ENCODE measurements at places on chromosomes 2 and 18.

DNA sequence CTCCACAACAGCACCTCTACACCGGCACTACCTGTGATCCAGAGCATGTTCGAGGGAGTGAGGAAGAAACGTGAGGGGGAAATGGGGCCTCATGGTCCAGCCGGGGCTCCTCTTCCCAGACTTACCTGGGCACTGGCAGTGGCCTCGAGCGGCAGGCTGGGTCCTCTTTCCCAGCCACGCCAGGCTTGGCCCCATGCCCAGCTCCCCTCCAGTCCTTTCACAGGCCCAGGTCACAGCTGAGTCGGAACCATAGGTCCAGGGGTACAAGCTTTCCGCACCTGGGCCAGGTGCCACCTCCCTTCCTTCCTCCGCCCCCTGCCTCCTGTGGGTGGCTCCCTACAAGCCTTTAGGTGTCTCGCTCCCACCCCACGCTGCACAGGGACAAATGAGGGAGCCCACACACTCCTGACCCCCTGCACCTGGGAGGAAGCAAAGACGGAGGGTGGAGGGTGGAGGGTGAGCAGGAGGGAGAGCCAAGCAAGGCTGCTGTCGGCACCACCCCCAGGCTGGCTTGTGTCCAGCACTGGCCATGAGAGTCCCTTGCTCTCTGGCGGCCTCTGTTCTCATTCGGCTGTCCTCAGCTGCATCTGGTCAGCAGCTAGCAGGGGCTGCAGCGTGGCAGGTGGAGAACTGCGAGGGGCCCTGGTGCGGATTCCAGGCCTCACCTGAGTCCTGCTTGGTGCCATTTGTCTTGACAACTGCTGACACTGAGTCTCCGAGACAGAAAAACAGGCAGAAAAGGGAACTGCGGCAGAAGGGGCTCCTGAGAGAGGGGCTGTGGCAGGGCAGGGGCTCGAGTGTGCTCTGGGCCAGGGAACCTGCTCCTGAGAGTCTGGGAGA lies 26.8 kb downstream of the ADRA2B start:
- DNase-seq, result no peak

DNA sequence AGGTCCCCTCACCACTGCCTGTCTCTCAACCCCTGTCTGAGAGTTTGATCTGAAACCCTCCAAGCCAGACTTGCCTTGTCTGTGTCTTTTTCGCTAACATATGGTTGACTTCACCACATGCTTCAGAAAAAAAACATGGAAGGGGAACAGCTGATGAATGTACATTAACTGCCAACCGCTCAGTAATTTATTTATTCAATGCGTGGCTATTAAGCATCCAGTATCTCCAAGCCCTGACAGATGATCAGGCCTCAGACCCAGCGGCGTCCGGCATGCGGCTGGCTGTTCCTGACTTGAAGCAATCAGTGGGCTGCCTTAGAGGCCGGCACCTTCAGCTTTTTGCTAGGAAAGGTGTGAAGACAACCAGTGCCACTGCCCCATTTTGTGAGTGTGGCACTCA lies 62.3 kb downstream of the NGEF start:
- no peak for DNase-seq

- DNase-seq, result no peak
Observed at GRCh38 chr2:157971702-157972101, 95.6 kb upstream of the ACVR1 start.

GRCh38 chr18:65202091-65202490 lies 548.7 kb upstream of the CDH7 start:
- DNase-seq, result no peak

DNA sequence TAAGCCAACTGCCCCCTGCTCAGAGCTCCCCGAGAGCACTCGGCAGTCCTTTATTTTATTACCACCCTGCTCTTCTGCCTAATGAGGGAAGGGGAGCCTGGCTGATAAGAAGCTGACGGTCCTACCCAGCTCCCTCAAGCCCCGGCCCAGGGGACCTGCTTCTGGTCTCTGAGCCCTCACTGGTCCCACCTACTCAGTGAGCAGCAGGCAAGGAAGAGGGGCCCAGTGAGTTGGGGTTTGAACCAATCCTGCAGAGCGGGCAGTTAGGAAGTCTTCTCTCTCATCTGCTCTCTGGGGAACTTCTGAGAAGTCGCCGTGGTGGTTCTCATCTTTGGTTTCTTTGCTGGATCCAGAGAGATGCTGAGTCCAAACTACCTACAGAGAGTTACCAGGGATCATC lies 218.9 kb downstream of the NDUFA10 start:
- DNase-seq, result no peak

DNA sequence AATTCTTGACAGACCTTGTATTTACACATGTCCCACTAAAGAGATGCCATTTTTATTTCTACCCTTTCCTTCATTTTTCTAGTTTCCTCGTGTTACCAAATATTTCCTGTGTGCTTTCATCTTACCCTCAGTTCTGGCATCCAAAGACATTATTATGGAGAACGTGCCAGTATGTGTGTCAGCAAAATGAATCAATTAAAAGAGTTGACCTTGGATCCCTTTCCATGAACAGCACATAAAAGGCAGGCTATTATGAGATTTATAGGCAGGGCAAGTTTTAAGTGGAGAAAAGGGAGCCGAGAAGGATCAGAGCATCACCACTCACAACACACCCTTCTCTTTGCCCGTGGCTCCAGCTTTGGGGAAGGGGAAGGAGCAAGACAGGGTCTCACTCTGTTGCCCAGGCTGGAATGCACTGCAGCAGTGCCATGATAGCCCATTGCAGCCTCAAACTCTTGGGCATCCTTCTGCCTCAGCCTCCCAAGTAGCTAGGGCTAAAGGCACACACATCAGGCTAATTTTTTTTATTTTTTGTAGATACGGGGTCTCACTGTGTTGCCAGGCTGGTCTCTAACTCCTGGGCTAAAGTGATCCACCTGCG lies 149.9 kb downstream of the GFPT1 start:
- DNase-seq, result no peak

DNA sequence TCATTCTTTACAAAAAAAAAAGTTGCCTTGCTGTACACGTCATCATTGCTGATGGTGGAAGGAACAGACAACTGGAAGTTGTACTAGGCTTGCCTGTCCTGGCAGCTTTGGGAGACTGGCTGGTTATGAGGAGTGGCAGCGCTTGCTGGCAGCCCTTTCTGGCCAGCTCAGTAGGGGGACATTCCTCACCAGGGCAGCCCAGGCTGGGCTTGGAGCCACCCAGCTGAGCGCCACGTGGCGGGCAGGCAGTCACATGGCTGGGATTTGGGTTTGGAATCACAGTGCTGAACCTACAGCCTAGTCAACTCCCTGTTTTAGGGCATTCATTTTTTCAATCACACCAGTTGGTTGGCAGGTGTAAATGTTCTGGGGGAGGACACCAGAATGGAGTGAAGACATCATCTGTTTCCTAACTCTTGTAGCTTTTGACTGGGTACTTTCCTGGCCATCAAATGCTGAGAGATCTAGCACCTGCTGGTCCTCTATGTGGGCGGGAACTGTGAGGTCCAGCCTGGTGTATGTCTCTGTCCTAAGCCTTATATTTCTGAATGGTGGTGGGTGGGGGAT lies 139.3 kb downstream of the SETBP1 start:
- no peak for DNase-seq

- DNase-seq, result no peak
Observed at GRCh38 chr2:71932037-71932779, 215.5 kb downstream of the CYP26B1 start.

GRCh38 chr2:39128919-39129391 lies 8.1 kb upstream of the SOS1 start:
- peak; percentile 42 for DNase-seq

- no peak for DNase-seq
Observed at GRCh38 chr18:25827961-25828561, 262.4 kb downstream of the SS18 start.

- no peak for DNase-seq
Observed at GRCh38 chr18:3175195-3175758, 44.5 kb downstream of the MYOM1 start.

DNA sequence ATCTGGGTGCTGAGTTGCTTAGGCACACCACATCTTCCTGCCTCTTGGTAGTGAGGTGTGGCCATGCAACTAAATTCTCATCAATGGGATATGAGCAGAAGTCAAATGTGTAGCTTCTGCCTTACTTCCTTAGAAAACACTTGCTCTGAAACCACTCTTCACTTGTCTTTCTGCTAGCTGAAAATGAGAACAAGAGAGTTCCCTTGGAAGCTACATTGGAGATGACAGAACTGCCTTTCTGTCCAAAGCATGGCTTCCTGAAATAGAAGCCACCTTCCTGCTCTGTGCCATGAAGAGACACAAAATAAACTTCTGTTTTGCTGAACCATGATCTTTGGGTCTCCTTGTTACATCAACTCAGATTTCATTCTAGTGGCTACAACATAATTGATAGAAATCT lies 659.9 kb downstream of the IRS1 start:
- DNase-seq, result no peak

GRCh38 chr2:191627518-191627917 lies 50.4 kb upstream of the NABP1 start:
- DNase-seq, result no peak

- peak; percentile 21 for DNase-seq
Observed at GRCh38 chr2:189698020-189698887, 23.8 kb downstream of the ANKAR start.

- DNase-seq, result peak; percentile 41
Observed at GRCh38 chr2:169828141-169828811, 1.0 kb downstream of the UBR3 start.

DNA sequence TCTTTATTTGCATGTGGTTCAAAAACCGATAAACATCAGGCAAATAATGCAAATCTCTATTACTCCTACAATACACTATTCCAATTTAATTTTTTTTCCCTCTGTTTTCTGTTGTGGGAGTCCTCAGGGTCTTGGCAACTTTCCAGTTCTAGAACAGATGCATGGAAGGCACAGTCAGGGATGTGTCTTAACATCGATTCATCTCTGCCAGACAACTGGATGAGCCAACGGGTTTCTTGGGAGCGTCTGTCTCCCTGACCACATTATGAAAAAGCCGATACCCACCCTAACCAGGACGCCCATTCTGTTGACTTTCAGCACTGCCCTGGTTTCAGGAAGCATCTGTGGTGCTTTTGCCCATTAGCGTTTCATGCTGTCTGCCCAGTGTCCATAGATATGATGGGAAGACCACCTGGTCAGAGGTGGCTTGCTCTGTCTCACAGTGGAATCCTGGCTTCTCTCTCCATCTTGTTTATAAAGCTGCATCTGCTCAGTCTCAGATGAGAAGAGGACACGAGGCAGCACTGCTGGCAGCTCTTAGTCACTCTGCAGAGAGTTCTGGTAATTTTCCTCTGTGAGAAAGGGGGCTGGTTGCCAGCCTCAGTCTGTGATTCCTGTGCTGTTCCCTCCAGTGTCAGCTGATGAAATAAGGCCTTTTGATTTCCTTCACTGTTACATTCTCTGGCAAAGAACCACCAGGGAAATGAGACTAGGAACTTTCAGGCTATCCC lies 57.9 kb upstream of the KCNE4 start:
- DNase-seq, result peak; percentile 73

DNA sequence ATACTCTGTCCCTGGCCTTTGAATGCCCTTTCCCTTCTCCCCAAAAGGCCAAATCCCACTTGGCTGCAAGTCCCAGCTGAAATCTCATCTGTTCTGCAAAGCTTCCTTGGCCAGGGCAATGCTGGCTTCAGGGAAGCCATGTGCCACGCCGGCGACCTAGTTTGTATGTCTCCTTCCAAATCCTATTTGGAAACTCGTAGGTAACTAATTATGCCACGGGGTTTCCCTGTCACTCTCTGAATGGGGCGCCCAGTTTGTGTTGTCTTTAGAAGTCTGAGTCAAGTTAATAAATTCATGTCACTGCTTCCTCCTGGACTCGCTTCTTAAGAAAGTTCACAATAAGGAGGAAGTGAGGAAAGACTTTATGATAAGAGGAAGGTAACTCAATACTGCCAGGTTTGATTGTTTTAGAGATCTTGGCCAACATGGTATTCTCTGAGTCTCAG lies 19.1 kb downstream of the FHL2 start:
- no peak for DNase-seq

DNA sequence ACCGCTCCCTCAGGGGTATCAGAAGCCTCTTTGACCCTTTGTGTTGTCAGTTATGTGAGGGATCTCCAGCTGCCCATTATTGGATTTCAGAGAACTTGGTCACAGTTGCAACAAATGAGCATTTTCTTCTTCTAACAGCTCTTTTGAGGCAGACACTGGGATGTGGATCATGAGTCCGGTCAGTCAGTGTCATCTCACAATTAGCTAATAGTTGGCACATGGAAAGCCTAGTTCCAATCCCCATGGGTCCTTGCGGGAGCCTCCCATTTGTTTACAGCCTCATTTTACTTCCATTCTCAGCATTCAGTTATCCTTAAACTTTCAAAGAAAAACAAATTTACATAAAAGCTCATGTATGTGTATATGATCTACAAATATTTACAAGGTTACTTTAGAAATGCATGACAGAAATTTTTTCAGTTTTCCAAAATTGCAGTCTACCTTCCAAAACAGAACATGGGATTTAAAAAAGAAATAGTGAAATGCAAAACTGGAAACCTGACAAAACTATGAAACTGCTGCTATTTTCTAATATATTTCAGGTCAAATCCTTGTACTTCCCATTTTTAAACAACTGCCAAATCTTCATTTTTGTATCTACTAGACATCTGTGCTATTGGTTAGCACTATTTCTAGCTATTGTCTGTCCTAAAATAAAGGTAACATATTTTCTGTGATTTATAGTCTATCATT lies 547.1 kb upstream of the ZEB2 start:
- DNase-seq, result no peak

GRCh38 chr18:42814618-42815017 lies 300.9 kb downstream of the RIT2 start:
- no peak for DNase-seq

DNA sequence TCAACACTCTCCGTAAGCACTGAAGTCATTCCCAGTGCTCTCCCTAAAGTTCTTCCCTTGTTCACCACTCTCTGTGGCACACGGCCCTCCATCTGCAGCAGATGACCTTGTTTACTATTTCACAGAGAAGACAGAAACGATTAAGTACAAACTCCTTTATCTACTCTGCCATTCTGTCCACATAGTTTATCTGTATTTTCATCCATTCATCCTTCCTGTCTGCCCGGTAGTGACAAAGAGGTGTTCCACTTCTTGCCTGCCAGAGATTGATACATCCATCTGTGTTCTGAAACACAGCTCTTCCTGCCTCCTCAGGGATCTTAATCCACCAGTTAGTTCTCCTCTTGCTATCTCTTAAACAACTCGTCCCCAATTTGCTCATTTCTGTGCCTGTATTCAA lies 77.9 kb upstream of the CD226 start:
- no peak for DNase-seq

- no peak for DNase-seq
Observed at GRCh38 chr2:225025917-225026571, 16.2 kb downstream of the DOCK10 start.

GRCh38 chr2:149261692-149262091 lies 68.7 kb upstream of the LYPD6 start:
- no peak for DNase-seq

- DNase-seq, result no peak
Observed at GRCh38 chr2:47134386-47135090, 20.6 kb downstream of the STPG4 start.

DNA sequence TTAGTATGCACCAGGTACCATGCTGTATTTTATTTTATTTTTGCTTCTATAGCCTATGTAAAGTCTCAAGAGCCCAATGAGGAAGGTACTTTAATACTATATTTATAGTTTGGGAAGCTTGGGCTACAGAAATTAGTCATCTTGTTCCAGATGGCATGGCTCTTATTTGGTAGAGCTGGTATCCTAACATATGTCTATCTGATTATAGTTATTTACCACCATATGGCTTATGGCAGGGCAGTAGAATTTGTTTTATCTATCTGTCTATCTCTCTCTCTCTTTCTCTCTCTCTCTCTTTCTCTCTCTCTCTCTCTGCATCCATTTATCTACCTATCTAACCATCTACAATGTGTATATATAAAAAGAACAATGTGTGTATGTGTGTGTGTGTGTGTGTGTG lies 1293.7 kb upstream of the SLC39A10 start:
- no peak for DNase-seq

GRCh38 chr18:60145776-60146175 lies 226.8 kb downstream of the MC4R start:
- DNase-seq, result no peak

All from transverse colon (tissue), 4 donors.